SHP77 treated with DMSO at 0.1 percent for 48 hours (cell line): ENCODE measurements at places on chromosomes 16 and 17.
A peak's percentile ranks its signal among the peaks of the same experiment; 100 is the strongest.

DNA sequence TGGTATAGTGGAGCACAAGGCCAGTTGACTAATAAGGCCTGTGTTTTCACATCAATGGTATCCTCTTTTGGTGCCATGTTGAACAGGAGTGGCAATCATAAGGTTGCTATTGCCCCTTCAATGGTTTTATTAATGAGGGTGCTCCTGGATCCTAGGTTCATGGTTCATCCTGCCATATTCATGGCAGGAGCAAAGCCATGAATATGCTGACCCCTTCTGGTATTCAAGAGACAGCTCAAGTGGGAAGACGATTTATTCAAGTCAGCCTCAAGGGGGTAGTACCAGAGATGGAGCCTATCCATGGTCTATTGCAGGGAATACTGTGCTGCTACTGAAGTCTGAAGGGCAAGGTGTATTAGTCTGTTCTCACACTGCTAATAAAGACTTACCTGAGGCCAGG is 2.6 kb downstream of the ABCA9 start:
- no peak for DNase-seq

DNA sequence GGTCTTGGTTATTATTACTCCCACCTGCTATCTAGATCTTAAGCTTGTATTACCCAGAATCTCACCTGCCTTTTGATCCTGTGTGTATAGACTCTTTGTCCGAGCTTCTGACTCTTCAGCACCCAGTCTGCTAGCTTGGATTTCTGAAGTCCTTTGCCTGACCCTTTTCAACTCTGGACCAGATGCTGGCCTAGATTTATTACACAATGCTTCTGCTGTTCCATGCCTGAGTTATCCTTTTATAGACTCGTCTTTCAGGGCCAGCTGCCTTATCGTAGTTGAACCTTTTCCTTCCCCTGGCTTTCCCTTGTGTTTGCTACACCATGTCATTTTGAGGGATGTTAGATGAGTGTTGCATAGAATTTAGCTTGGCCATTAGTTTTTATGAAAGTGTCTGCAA is 32.6 kb downstream of the RHOT1 start:
- no peak for DNase-seq

- DNase-seq, result no peak
These were observed 2.0 kb upstream of the KRTAP2-3 start for GRCh38 chr17:41061964-41062363.

DNA sequence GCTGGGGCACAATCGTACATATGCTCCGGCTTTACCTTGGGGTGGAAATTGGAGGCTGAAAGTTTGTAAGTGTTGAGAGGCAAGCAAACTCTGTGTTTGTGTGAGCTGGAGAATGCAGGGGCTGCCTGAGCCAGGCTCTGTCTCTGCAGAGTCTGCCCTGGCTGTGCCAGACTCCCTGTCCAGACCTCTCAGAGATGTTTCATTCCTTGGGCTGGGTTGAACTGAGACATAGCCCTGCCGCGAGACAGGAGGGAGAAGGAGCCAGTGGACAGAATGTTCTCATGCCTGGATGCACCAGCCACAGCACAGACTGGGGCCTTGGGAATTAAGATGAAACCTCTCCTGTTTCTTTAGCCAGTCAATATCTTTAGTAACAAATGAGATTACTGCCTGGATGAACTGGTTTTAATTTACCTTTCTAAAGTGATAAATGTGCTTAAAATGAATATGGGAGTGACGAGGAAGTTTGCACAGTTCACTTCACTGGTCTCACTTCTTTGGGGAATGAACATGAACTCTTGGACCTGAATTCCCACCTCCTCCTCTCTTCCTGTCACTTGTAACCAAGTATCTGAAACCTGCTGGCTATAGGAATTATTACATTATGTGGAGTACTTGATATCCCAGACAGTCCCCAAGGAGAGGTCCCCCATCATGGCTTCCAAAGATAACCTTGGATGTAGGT is 40.1 kb downstream of the YPEL2 start:
- no peak for DNase-seq

DNA sequence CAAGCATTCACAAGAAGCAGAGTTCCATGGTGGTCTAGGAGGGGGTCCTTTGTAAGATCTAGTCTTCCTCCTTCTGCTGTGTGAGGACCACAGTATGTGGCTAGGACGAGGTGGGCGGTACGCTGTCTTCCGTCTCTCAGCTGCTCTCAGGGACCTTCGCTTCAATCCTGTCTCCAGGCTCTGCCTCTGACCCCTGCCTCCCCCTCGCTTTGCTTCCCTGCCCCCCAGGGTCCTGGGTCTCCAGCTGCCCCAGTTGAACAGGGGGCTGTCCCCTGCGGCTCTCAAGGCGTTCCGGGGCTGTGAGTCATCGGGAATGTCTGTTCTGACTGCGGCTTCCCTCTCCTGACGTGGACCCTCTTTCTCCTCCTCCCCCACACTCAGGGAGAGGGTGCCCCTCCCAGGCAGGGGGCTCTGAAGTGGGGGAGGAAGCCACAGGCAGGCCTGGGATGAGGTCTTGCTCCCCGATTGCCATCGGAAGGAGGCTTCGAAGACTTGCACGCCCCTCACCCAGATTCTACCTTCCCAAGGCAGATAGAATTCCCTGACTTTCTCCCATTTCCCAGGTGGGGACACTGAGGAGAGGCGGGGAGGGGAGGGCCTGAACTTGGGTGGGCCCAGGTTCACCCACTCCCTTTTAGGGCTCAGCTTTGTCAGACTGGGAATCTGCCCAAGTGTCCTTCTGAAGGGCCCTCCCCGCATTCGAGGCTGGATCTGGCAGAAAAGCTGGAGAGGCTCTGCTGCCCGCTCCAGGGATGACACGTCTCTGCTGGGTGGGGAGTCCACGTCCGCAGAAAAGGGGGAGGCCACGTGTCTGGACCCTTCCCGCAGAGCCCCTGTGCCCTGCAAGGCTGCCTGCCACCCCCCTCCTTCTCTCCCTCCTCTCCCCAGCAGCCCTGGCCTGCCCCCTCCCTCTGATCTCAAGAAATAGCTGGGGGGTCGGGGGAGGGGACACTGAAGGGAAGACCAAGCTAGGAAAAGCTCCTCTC is 9.1 kb upstream of the COL1A1 start:
- DNase-seq, result no peak

DNA sequence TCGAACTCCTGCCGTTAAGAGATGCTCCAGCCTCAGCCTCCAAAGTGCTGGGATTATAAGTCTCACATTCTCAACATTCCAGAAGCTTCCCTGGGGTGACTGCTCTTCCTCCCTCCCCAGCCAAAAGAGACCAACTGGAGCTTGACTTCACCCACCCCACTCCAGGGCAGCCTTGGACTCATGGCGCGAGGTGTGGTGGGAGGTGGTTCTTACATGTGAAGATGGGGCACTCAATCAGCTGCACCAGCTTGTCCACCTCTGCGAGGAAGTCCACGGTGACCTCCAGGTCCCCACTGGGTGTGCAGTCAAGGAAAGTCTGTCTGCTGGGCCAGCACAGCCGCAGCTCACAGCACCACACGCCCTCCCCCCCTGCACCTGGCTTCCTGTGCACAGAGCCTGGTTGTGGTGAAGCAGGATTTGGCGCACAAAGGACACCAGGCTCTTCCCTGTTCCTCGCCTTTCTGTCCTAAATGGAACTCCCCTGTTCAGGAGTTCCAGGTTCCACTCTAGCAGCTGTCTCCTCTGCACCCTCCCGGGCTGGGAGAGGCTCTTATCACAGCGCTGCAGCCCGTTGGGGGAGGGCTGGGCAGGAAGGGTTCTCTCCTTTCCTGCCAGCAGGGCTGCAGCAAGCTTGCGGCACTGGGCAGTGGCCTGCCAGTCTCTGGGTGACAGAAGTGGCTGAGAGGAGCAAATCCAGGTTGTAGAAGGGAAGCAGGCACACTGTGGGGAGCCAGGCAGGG is 9.6 kb upstream of the MTSS2 start:
- DNase-seq, result peak; percentile 96

GRCh38 chr17:39863918-39864746 is at the start of gene IKZF3:
Gene IKZF3, minus strand, starts transcription at chr17:39864312. Its CDS starts 186 bp downstream, at chr17:39864126.
- DNase-seq, result no peak

- no peak for DNase-seq
These were observed 77.5 kb downstream of the ANKRD11 start for GRCh38 chr16:89412811-89413210.

DNA sequence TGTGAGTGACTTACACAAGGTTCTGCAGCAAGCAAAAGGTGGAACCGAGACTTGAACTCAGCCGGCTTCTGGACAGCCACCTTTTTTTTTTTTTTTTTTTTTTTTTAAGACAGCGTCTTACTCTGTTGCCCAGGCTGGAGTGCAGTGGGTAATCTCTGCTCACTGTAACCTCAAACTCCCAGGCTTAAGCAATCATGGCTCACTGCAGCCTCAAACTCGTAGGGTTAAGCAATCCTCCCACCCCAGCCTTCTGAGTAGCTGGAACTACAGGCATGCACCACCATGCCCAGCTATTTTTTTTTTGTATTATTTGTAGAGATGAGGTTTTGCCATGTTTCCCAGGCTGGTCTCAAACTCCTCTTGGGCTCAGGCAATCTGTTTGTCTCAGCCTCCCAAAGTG is 55.2 kb upstream of the GOT2 start:
- DNase-seq, result no peak

DNA sequence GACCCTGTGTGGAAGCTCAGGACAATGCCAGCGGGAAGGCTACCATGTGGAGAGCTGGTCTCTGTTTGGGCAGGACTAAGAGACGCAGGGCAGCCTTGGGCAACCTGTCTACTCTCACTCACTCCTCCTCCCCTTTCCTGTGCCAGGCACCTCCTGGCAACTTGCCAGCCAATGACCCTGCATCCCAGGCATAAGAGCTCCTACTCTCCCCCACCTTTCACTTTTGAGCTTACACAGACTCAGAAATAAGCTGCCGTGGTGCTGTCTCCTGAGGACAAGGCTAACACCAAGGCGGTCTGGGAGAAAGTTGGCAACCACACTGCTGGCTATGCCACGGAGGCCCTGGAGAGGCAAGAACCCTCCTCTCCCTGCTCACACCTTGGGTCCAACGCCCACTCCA is 2.6 kb downstream of the HBM start:
- no peak for DNase-seq

DNA sequence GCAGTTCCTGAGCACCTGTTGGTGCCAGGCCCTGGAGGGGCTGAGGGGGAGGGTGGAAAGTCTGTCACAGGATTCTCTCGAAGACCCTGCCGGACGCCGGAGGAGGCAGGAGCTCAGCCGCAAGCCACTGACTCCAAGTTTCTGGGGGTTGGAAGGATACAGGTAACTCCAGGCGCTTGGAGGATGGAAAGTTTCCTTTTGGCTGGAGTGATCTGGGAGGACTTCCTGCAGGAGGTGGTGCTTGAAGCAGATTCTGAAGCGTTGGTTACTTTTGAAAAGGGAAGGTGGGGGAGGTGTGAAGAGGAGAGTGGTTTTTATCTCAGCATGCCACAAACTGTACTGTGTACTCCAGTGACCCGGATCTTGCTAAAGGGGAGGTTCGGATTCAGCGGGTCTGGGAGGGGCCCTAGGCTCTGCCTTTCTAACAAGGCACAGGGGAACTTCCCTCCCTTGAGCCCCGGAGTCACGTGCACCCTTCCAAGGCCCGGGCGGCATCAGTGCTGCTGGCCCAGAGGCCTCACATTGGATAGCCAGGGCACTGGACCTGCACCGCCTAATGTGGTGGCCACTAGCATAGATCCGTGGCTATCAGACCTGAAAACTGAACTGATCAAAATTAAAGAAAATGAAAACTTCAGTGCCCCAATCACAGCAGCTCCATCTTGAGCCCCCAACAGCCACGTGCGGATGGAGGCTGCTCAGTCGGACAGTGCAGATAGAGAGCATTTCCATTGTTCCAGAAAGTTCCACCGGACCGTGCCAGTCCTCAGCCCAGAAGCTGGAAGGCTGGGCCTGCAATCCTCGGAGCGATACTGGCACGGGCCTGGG is 42.2 kb upstream of the GSE1 start:
- DNase-seq, result no peak

DNA sequence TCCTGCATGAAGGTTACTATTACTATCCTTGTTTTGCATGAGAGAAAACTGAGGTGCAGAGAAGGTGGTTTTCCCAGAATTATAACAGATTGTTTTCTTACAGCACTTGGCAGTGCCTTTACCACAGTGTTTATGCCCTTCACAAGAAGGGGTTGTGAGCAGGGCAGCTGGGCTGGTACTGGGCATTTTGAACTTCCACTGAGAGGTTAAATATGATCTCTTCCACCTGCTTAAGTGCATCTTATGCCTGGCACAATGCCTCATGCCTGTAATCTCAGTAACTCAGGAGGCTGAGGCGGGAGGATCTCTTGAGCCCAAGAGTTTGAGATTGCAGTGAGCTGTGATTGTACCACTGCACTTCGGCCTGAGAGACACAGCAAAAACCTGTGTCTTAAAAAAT is 36.2 kb downstream of the NDE1 start:
- DNase-seq, result no peak

- no peak for DNase-seq
These were observed 145.5 kb upstream of the PMFBP1 start for GRCh38 chr16:72317446-72317845.

- DNase-seq, result no peak
These were observed 60.6 kb downstream of the C17orf67 start for GRCh38 chr17:56773124-56773523.

GRCh38 chr17:6069539-6070429 is at the start of gene WSCD1:
Gene WSCD1, plus strand, starts transcription at chr17:6070379. Its CDS starts 10,280 bp downstream, at chr17:6080659.
- DNase-seq, result no peak

GRCh38 chr17:50329716-50330115 is 16.2 kb upstream of the XYLT2 start:
- DNase-seq, result no peak

DNA sequence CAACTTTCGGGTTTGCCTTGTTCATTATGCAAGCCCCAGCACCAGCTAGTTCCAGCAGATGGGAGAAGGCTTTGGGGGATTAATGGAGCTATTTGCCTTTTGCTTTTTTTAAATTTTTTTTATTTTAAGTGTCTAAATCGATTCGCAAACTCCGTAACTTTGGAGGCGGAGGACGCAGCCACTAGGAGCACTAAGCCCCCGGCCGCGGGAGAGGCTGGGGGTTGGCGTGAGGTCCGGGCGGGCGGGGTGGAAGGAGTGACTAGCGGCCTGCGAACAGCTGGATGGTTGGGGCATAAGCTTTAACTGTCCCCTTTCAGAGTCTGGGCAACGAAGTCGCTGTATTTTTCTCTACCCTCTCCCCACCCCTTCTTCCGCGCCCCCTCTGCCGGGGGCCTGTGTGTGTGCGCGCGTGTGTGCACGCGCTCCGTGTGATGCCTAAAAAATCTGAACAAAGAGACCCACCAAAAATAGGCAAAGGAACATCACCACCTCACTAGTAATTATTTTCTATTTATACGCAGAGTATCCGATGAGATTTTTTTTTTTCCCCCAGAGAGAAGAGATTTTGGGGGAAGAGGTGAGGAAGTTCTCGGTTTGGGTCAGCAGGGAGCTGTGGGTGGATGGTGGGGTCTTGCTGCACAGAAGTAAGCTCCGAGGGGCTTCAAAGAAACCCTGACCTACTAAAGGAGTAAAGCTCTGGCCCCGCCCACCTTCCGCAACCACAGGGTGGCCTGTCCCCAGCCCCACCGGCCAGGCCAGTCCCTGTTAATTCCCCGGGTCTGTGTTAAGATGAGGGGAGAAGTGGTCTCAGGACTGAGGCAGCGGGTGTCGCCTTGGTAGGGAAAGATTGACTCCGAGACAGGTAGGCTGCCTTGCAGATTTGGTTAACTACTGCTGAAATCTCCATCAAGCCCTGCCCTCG is 2.3 kb downstream of the SHISA9 start:
- no peak for DNase-seq

GRCh38 chr17:7260651-7261378 is 1.5 kb downstream of the CLDN7 start:
- DNase-seq, result no peak

GRCh38 chr16:71536752-71537499 is 10.7 kb downstream of the CHST4 start:
- DNase-seq, result peak; percentile 18
